ENCODE measurements at places on chromosomes 2 and 18.

DNA sequence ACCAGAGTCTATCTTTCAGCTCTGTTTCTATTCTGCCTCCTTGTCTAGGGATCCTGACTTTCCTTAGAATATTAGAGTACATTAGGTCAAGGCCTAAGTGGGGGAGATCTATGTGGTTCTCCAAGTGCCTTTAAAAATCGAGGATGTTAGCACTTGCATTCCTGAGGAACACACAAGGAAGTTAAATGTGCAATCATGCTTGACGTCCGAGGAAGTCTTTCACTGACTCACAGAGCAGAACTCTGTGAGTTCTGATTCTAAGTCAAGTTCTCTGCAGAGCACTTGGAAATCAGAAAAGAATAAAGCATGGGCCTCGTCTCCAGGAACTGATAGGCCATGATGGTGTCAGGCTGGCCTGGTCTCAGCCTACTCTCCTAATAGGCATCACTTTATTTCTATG lies 17.2 kb downstream of the FHOD3 start:
- DNase-seq, result no peak

GRCh38 chr2:234343372-234343771 lies 153.5 kb downstream of the ARL4C start:
- no peak for DNase-seq

GRCh38 chr2:164850235-164850634 lies 8.6 kb upstream of the COBLL1 start:
- DNase-seq, result no peak

DNA sequence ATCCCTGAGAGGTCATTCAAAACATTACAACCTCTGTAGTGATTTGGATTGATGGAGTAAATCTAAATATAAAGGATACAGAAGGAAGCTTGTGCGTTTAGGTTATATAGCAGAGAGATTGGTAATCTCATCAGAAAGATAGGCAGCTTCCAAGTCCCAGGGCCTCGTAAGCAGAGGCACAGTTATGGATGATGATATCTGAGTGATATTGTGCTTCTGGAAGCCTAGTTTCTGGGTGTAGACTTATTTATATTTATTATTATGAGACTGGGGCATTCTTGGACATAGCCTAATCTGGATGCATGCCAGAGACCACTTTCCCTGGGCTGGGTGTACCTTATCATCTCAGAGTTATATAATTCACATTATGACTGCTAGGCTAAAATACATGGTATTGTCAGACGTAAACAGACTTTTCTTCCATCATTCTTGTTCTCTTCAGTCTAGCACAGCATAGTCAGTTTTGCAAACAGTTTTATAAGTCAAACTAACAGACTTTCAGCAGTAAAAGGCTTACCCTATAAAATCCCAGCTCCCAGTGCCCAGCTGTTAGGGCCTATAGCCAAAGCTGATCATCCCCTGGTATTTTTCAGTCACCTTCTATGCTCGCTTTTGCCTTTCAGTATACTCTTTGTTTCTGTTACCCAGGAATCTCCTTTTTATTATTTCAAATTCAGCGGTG lies 47.9 kb downstream of the RAB3GAP1 start:
- no peak for DNase-seq

GRCh38 chr18:62258616-62259015 lies 66.5 kb upstream of the TNFRSF11A start:
- DNase-seq, result no peak

DNA sequence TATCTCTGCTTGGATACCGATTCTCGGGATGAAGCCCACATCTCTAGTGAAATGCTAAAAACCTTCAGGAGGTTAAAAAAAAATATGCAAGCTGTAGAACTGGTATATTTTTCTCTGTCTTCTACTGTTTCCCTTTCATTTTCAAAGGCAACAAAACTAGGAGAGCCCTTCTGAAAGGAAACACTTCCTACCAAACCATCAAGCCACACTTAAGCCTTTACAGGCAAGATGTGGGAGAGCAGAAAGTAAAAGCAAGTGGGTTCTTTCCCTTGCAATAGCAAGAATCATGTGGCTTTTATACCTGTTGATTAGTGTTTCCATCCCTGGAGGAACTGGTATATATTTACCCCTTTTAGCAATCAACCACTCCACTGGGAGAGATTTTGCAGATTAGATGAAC lies 147.9 kb upstream of the ACAA2 start:
- no peak for DNase-seq

GRCh38 chr2:135620198-135620597 lies 88.9 kb downstream of the R3HDM1 start:
- DNase-seq, result no peak

DNA sequence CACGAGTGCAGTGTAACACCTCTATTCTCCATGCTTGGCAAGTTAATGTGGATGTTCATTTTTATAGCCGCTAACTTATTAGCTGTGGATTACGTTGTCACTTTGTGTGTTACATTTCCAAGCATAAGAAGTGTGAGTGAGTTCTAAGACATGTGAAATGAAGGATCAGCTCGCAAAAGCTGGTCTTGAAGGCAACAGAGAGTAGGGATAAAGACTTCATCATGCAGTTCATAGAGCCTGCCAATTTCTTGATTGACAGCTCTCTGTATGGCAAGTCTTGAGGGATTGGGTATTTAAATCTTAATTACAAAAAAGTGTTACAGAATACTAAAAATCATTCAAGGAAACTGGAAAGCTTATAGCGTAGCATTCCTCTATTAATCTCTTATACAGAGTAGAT lies 25.8 kb upstream of the DPP4 start:
- no peak for DNase-seq

DNA sequence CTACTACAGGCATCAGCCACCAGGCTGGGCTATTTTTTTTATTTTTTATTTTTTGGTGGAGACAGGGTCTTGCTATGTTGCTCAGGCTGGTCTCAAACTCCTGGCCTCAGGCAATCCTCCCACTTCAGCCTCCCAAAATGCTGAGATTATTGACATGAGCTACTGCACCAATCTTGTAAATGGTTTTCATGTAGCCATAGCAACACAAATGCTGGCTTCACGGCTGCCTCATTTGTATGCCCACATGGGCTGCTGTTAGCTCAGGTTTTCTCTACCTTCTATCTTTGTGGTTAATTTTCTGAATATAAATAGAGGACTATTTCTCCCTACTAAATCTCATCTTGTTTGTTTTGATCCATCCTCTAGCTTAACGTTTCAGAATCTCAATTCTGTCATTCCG lies 58.2 kb downstream of the PLEKHM3 start:
- no peak for DNase-seq

GRCh38 chr18:78780719-78781600 lies 198.7 kb upstream of the SALL3 start:
- no peak for DNase-seq

- DNase-seq, result no peak
These were observed 4.2 kb upstream of the SFXN5 start for GRCh38 chr2:73075477-73076373.

- no peak for DNase-seq
These were observed 86.0 kb downstream of the DCC start for GRCh38 chr18:52426041-52426440.

GRCh38 chr2:44651974-44652373 lies 289.5 kb upstream of the SIX3 start:
- no peak for DNase-seq

- DNase-seq, result no peak
These were observed 1638.9 kb downstream of the LRP1B start for GRCh38 chr2:140491876-140492275.

GRCh38 chr2:120949957-120950590 lies 214.4 kb downstream of the GLI2 start:
- DNase-seq, result no peak

DNA sequence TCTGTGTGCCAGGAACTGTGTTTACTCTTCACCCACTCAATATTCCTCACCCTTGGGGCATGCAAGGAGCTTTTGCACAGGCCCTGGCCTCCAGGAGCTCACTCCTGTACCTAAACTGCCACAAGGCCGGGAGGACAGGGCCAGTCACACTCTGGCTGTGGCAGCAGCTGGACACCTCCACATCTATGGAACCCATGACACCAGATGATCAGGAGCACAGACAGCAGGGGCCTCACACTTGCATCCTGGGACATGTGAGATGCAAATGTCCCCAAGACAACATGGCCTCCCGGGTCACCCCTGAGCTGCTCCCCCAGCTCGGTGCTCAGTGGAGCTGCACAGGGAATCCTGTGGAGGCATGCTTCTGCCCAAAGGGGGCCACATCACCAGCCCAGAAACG lies 61.8 kb upstream of the SLC66A3 start:
- no peak for DNase-seq

DNA sequence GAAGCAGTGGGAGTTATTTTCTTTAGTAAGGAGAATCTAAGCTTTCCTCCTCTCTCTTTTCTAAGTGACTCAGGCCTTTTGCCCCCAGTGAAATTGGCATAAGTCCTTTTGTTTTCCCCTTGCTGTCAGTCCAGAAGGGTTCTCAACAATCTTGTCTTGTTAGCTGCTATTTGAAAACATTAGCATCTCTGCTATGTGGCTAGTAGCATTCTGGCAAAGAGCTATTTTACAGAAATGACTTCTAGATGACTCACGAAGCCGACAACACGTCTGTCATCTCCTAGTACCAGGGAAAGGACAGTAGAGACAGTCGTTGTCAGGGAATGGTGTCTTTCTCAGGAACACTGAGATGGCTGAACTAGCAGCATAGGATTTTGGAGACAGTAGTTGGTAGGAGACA lies 14.7 kb downstream of the SMARCAL1 start:
- no peak for DNase-seq

DNA sequence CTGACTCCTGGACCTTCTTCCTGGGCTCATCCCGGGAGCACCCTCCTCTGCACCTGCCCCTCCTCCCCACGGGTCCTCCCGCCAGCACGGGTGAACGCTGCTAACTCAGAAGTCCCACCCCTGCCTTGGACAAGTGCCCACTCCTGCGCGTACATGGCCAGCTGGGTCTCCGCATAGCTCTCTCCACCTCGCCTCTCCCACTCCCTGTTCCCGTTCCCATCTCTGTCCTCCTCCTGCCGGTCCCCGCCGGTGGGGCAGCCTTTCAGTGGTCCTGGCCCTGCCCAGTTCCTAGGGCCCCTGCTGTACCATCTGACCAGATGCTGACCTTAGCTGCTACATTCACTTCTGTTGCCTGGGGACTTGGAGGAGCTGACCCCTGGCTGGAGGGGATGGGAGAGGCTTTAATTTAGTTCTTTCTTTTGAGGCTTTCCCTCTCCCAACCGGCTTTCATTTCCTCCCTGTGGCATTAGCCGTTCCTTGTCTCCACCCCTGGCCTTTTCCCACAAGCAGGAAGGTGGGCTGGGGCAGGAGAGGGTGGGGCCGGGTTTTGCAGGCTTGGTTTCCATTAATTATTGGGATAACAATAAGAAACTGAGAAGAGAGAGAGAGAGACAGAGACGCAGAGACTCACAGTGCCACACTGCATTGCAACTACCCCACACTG lies 136.1 kb downstream of the SH3BP4 start:
- no peak for DNase-seq

DNA sequence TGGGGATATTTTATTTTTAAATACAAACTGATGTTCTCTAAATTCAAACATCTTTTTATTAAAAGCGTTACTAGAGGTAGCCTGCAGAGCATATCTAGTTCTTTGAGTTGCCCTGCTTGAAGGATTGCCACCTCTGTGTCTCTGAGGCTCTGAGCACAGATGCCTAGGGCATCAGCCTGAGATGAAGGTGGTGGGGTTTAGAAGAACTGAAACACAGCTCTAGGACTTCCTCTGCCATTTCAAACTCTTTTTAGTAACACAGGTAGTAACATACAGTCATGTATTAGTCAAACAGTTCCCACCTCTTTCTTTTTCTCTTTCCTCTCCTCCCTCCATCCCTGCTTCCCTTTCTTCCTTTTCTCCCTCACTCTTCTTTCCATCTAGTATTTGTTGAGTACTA lies 57.6 kb downstream of the TTC21B start:
- DNase-seq, result no peak

DNA sequence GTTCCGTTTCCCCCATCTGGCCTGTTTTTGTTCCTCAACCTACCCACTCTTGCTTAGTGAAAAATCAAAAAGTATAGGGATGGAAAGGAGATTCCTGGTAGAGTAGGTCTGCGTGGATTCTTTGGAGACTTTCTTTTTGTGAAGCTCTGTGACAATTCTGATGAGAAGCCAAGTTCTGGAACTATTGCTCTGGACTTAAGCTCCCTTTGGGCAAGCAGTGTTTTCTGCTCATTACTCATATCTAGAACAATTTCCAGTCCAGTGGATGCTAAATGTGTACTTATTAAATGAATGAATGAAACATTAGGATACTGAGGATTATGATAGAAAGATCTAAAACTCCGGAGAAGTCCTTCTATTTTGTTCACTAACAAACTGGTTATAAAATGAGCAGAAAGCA lies 76.5 kb downstream of the SOCS6 start:
- no peak for DNase-seq

- no peak for DNase-seq
These were observed 114.2 kb downstream of the SPHKAP start for GRCh38 chr2:228067309-228067708.

GRCh38 chr18:45287531-45287930 lies 327.7 kb upstream of the SLC14A2 start:
- no peak for DNase-seq

- no peak for DNase-seq
These were observed 9.0 kb downstream of the PRKAG3 start for GRCh38 chr2:218822622-218823021.

DNA sequence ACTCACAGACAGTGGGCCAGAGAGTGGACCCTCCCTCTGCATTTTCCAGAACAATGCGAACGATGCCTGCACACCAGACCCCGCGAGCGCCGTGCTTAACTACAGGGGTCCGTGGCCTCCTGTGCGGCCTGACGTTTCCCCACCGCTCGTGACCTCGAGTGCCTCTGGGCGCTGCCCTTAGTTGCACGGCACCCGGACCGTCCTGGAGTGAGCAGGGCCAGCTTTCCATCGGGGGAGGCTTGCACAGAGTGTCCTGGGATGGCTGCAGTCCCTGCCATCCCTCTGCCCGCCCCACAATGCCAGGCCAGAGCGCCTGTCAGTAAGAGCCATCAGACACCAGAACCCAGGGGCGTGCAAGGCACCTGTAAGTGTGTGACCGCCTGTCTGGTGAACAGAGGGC lies 217.0 kb downstream of the TWIST2 start:
- no peak for DNase-seq

DNA sequence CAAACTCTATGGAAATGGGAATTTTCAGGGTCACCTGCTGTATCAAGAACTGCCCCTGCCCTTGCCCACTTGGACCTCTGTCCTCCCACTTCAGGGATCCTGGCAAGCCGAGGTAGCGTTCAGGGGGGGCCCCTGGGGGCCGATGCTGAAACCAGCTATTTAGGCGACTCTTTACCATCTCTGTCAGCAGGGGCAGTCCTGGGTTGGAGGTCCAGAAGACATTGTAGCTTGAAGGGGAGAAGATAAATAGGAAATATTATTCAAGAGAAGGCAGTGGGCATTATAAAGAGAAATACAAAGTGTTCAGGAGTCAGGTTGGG lies 2.4 kb downstream of the MOGS start:
- DNase-seq, result no peak
